Erythroblast (primary cell): ENCODE measurements at places on chromosomes 11 and 22.

DNA sequence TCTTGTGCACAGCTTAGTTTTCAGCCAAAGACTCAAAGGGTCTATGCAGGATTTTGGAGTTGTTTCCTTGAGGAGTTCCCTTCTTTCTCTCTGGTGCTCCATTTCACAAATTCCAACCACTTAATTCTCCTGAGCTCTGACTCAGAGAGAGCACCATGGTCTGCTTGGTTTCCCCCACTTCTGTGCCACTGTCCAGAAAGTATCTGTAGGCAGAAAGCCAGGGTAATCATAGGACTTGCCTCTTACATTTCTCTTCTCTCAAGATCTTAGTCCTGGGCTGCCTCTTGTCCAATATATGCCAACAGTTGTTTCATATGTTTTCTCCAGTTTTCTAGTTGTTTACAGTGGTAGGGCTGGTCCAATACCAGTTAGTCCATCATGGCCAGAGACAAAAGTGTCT lies 6.4 kb upstream of the MRGPRD start:
- no peak for DNase-seq

GRCh38 chr11:10731064-10731680 lies 19.9 kb upstream of the CTR9 start:
- no peak for DNase-seq

GRCh38 chr22:44615146-44615545 lies 86.9 kb upstream of the PRR5 start:
- no peak for DNase-seq

- DNase-seq = no peak
These were observed 223.9 kb downstream of the CNTN5 start for GRCh38 chr11:99244613-99245012.

GRCh38 chr11:62540804-62541701 lies 5.6 kb downstream of the AHNAK start:
- DNase-seq = no peak

DNA sequence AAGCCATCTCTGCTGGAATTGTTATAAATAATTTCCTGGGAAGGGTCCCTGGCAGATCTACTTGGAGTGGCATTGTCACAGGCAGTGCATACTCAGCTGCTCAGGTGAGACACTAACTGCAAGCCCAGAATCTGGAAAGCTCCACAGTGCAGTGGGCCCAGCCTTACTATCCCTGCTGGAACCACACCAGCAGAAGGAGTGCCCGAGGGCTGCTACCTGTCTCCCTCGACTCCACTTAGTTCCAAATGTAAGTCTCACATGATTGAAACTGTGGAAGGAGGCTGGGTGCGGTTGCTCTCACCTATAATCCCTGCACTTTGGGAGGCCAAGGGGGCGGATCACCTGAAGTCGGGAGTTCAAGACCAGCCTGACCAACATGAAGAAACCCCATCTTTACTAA lies 14.3 kb upstream of the SYVN1 start:
- no peak for DNase-seq

DNA sequence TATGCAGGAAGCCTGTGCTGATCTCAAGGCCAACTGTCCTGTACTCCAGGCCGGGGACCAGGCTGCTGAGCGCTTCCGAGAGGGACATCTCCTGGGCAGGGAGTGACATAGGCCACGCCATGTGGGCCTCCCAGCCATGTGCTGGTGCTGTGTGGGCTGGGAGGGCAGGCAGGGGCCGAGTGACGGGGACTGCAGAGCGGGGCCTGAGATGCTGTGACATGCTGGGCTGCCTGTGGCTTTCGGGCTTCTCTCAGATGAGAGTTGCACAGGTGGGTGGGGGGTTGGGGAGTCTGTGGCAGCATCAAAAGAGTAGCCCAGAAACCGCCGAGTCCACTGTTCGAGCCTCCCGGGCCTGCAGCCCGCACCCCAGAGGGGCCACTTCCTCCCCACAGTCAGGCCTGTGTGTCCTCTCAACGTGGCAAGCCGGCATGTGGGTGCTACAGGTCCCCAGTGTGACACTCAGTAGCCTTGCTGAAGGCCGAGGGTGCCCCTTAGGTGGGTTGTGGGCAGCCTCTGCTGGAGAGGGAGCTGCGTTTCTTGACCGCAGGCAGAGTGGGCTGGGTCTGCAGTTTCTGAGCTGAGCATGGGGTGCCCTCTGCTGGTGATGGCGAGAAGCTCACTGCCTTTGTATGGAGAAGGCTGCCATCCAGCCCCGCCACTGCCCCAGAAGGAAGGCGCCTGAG lies 101.2 kb downstream of the BCR start:
- DNase-seq = peak; percentile 78

GRCh38 chr22:17337639-17338038 lies 31.6 kb upstream of the CECR2 start:
- DNase-seq = no peak

- DNase-seq = peak; percentile 9
These were observed 9.4 kb upstream of the FANCF start for GRCh38 chr11:22634897-22635629.

DNA sequence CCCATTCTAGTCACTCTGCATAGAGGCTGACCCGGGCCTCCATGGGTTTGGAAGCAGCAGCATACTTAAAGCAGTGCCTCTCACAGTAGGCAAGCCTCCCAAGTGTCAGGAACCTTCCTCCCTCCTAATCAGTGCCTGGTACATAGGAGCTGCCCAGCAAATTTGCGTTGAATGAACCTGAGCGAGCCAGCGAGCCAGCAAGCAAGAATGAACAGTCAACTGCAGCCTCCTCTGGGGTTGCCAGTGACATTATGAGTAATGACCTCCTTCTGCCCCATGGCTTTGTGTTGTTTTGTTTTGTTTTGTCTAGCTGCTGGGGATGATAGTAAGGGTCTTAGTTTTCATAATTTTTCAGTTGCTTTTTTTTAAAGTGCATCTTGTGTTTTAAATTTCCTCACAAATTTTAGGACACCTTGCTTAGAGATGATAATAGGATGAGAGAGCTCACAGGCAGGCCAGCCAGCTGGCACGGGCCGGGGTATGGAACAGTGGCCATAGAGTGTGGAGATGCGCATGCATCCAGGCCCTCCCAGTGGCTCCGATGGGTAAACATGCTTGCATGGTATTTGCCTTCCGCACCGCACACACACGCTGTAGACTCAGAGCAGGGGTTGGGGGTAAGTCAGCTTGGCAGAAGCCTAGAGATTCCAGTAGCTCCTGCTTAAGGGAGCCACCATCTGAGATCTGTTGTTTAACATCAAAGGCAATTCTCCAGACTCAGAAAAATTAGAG lies 36.1 kb downstream of the TTC12 start:
- no peak for DNase-seq

DNA sequence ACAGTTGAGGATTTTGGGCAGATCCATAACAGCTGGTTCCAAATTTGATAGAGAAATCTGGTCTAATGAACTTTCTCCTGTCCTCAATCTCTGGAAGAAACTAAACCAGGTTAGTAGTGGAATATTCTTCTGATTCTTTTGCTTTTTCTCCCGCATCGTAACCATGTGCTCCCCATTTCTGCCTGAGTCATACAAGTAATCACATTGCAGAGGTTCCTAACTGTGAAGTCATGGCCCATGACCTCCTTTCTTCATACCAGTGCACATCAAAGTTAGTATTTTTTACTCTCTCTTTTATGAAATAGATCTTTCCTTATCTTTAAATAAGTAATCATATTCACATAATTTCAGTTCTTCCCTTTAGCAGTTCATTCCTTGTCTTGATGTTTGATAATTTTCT lies 249.0 kb downstream of the DYNC2H1 start:
- no peak for DNase-seq

DNA sequence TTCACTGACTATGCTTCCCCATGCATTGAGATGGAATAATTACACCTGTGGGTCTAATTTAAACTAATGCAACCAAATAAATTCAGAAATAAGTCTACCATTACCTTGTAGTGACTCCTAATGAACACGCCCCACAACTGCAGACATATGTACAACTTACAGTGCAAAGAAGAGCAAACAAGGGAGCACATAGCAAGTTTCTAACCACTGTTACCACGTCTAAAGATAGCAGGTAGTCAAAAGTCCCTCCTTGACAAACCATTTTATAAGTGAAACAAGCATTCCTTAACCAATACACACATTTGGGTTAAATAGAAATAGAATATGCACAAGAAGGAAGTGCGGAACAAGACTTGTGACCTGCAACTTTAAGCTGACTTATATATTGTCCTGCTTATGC lies 20.6 kb downstream of the PHF21A start:
- no peak for DNase-seq

DNA sequence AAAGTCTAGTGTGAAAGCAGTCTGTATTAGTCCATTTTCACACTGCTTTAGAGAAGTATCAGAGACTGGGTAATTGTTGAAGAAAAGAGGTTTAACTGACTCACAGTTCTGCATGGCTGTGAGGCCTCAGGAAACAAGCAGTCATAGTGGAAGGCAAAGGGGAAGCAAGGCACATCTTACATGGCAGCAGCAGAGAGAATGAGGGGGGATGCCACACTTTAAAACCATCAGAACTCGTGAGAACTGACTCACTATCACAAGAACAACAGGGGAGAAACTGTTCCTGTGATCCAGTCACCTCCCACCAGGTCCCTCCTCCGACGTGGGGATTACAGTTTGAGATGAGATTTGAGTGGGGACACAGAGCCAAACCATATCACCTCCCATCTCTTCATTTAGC lies 13.8 kb upstream of the TUBA8 start:
- no peak for DNase-seq

DNA sequence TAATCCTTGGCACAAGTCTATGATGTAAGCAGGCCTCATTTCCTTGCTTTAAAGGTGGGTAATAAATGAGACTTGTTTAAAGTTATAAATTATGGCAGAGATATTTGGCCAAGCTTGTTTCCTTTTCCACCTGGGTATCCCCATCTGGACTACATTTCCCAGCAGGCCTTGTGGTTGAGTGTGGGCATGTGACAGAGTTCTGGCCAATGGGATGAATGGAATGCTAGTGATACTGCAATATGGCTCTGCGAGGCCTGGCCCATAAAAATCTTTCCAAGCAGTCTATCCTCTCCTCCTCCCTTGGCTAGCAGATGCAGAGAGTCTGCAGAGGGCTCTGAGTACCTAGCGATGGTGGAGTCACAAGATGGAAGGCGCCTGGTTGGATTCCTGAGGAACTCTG lies 102.5 kb downstream of the TIMP3 start:
- peak; percentile 67 for DNase-seq

DNA sequence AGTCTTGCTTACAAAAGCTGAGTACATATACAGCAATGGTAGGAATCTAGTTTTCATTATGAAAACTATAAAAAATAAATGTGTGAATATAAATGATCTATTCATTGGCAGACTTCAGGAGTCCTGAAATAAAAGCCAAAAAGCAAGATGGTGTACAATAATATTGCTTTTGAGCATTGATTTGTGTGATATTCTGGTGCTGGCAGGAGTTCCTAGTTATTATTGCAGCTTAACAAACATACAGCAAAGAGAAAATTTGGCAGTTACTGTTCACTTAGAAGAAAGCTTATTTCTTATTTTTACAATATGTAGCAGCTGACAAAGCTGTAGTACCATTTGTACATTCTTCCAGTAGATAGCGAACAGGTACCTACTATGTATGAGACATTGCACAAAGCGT lies 1518.9 kb upstream of the TENM4 start:
- DNase-seq = no peak

DNA sequence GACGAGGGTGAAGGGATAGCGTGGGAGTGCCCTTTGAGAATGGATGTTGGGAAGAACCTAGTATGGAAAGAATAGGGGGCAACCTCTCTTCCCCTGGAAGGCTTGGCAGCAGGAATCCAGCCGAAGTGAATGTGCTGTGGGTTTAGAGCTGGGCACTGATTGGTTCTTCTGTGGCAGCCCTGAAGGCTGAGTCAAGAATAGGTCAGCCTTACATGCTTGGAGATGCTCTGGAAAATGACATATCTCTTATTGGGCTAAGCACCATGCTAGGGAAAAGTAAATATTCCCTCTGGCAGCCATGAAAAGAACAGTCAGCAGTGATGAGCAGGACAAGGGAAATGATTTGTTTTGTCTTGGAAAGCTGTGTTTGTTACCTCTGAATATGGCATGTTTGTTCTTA lies 149.5 kb downstream of the COMMD9 start:
- DNase-seq = no peak

GRCh38 chr11:132589791-132590190 lies 942.5 kb downstream of the OPCML start:
- DNase-seq = no peak

DNA sequence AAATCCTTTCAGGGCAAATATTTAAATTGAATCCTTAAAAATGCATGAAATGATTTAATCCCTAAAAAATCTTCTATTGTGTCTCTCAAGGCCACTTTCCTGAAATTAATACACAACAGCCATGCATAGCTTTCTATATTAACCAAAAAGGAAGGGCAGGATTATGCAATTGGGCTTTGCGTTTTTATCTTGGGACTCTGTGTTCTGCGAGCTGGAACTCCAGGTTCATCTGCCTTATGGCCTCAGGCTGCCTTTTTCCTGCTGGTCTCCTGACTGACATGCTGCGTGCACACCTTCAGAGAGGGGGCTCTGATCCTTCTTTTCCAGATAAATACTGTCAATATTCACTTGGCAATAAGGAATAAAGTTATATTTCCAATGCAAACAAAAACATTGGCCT lies 141.7 kb upstream of the GRIA4 start:
- DNase-seq = no peak

DNA sequence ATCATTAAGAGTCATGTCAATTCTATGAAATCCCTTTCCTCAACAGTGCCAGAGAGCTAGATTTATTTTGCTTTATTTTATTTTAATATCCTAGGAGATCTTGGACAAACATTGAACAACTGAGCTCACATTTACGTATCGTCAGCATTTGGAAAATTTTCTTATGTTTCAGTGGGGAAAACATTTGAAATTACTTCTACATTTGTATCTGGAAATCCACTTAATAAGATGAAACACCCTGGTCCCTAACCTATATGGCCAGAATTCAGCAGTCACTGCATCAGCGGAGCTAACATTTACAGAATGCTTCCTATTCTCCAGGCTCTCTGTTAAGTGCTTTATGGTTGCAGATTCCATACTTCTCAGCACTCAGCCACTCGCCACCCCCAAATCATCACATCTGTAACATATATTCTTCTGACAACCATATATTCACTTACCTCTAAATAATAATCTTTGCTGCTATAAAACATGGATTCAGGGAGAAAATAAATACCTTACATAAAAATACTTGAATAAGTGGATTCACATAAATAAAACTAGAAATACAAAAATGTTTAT lies 773.9 kb downstream of the JRKL start:
- DNase-seq = no peak

GRCh38 chr11:129992161-129992944 lies 10.3 kb downstream of the PRDM10 start:
- DNase-seq = peak; percentile 47
